ENCODE measurements at places on chromosomes 1 and 21.
A peak's percentile ranks its signal among the peaks of the same experiment; 100 is the strongest.

DNA sequence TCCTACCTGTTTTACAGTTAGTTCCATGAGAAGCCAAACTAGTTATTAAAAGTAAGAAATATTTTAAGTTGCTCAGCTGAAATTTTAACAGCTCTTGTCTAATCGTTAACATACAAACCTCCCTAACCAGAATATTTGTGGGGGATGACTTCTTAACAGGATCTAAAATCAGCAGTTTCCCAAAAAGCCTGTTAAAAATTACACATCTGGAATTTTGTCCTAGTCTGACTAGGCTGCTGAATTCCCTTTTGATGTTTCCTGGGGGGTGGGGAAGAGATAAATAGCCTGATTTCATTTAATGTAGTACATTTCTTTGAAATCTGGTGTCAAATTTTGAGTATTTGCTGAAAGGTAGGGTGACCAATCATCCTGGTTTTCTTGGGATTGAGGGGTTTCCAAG lies 78.8 kb upstream of the ARHGAP29 start:
- no peak for DNase-seq

DNA sequence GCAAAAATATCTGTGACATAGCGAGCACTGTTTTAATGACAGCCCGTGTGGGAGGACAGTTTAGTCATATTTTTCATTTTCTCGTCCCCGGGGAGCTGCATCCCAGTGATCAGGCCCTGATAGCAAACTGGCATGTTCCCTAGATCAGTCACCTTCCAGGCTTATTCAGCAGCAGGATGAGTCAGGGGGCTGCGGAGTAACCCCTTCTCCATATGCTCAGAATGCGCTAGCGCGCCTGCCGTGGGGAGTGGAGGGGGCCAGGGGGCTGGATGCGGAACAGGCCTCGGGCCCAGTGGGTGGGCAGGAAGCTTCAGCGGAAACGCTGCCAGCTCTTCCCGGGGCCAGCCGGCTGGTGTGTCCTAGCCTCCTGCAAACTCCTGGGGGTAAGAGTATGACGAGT lies 94.0 kb downstream of the KCND3 start:
- no peak for DNase-seq

DNA sequence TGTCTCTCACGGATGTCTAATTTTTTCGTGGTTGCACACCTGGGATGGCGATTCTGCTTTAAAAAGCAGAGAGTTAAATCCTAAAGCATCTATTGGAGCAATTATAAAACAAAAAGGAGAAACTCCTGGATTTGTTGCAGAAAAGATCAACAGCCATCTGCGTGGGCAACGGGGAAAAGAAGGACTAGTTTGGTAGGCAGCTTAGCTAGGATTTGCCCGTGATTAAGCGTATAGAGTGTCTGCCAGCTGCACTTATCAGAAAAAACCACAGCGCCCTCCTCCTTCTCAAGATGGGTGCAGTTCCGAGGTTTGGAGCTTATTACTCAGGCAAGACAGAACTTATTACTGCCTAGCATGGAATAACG lies 526 bp upstream of the SLC25A24 start:
- peak; percentile 14 for DNase-seq

GRCh38 chr1:180854001-180854400 lies 58.7 kb upstream of the KIAA1614 start:
- DNase-seq = no peak

GRCh38 chr21:43865540-43866259 lies 677 bp downstream of the AGPAT3 start:
- no peak for DNase-seq

DNA sequence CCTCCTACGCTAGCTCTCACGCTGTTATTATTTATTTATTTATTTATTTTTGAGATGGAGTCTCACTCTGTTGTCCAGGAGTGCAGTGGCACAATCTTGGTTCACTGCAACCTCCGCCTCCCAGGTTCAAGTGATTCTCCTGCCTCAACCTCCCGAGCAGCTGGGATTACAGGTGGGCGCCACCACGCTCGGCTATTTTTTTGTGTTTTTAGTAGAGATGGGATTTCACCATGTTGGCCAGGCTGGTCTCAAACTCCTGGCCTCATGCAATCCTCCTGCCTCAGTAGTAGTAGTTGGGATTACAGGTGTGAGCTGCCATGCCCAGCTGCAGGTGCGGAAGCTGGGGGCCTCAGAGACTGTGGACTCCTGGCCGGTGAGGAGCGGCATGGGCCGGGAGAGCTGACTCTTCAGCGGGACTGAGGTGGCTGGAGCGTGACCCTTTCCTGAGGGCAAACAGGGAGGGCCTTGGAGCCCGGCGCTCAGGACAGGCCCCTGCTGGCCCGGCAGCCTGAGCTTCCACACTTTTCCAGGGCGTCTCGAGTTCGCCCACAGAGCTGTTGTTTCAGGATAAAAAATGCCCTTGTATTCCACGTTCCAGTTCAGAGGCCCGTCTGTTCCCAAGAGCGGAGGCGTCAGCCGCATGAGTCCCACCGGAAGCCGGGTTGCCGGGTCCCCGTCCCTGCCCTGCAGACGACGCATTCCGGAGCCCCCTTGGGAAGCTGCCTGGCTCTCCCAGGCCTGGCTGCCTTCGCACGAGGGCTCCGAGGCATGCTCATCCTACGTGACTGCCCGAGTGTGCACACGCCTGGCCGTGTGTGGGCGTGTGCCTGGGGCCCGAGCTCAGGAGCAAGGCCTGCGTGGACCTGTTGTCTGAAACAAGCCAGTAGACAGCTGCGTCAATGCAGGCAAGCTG lies 126.2 kb downstream of the SIK1 start:
- no peak for DNase-seq

DNA sequence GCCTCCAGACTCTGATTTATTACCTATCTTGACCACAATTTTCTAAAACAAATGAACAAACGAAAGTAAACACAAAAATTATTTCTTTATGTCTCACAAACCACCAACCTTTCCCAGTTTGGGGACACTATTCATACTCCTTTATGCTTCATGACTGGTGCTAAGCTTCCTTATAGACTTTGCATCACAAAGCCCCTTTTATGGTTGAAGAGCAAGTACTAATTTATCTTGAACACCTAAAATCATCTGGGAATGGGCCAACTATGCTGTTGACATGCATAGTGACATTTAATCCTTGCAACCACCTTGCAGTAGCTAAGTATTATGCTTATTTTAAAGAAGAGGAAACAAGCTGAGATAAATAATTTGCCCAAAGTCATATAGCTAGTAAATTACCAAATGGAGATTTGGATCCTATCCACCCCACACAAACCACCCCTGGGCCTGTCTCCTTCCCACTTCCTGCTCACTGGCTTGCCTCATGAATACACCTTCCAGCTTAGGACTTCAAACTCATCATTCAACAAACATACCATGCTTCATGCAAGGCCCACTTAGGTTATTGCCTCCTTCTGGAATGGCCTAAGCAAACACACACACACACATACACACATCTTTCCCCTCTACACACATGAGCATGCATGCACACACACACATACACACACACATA lies 192.2 kb downstream of the PLPP3 start:
- no peak for DNase-seq

- no peak for DNase-seq
Measured at GRCh38 chr1:111569913-111570312, 49.7 kb upstream of the RAP1A start.
